Left ventricle myocardium superior (tissue), 1 donor: ENCODE measurements at places on chromosomes 7 and 10. TPM values are rescaled to one million over a fixed set of nuclear protein-coding genes. Genes with fewer than 3 reads are reported as not detected.

- no peak for DNase-seq
Measured at GRCh38 chr10:16656895-16657294, 135.2 kb upstream of the C1QL3 start.

- DNase-seq: no peak
Measured at GRCh38 chr7:148982654-148983199, 45.6 kb downstream of the PDIA4 start.

DNA sequence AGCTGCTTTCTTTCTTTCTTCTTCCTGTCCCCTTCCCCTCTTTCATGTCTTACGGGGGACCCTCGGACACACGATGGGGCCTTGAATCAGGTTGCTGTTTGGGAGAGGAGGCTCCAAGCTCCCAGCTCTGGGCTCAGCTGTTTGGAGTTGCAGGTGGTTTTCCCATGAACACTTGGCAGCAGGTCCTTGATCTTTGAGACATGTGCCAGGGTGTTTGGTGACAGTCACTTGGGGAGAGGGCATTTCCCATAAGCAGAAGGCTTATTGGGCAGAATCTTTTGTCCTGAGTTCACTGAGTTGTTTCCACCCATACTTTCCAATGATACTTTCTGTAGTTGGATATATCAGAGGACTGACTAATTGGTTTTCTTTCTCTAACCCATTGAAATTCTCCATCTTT, 104.7 kb upstream of the SH2B2 start:
- no peak for DNase-seq

GRCh38 chr7:46547044-46547443, 626.0 kb upstream of the IGFBP3 start:
- no peak for DNase-seq

GRCh38 chr7:5063698-5064097, 18.0 kb downstream of the RBAK start:
- no peak for DNase-seq

- DNase-seq: no peak
Measured at GRCh38 chr7:83684928-83685327, 36.0 kb upstream of the SEMA3E start.

DNA sequence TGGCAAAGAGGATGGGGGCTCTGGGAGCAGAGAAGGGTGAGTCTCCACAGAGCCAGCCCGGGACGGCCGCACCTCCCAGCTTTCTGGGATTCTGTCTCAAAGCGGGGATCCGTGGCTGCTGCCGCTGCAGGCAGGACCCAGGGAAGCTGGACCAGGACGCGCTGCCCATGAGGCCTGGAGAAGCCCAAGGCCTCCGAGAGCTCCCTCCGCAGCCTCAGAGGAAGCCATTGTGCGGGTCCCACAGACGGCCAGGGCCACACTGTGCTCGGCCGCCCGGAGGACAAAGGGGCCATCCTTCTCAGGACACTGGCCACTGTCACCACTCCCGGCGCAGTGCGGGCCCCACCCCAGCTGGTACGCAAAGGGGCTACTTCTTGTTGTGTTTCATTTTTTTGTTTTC, 79.3 kb upstream of the PDGFA start:
- DNase-seq: peak; percentile 20

DNA sequence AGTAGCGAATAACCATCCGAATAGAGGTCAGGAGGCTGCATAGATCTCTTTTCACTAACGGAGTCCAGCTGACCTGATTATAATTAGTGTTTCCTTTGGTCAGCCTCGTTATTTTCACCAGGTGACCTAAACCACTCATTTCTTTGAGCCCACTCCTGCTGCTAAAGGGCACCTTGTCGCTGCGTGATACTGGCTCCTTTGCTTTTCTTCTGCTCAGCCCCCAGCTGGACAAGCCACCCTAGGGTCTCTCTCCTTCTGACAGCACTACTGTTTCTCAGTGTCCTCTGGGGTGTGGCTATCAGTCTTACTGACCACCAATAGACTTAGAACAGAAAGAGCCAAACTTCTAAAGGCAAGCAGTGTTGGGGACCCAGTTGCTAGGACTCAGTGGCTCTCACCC, 2.7 kb upstream of the IGFBP3 start:
- DNase-seq: no peak

DNA sequence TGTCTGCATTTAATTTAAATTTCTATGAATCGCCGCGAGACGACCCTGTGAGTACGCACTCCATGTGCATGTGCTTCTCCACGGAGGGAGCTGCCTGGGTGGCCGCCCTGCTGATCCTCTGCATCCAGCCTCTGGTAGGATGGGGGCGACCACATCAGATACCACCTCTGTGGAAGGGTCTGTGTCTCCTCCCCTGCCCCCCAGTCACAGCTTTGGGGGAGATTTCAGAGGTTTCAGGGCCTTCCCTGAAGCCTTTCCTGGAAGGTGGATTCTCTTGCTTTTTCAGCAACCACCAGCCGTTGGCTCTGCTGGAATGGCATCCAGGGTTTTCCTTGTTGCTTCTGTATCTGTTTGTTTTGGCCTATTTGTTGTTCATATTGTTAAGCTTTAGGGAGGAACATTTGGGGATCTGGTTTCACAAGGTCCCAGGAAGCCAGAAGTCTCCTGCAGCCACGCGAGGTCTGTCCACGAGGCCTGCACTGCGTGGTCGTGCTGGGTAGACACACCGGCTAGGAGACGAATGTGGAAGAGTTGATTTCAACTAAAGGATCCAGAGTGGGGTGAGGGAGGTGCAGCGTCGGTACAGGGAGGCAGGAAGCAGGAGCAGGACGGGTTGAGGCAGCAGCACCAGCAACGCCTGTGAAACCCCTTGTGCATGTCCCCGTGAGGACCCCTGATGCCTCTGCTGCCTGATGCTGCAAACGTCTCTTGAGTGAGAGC, 329.1 kb downstream of the PTPRN2 start:
- peak; percentile 14 for DNase-seq

DNA sequence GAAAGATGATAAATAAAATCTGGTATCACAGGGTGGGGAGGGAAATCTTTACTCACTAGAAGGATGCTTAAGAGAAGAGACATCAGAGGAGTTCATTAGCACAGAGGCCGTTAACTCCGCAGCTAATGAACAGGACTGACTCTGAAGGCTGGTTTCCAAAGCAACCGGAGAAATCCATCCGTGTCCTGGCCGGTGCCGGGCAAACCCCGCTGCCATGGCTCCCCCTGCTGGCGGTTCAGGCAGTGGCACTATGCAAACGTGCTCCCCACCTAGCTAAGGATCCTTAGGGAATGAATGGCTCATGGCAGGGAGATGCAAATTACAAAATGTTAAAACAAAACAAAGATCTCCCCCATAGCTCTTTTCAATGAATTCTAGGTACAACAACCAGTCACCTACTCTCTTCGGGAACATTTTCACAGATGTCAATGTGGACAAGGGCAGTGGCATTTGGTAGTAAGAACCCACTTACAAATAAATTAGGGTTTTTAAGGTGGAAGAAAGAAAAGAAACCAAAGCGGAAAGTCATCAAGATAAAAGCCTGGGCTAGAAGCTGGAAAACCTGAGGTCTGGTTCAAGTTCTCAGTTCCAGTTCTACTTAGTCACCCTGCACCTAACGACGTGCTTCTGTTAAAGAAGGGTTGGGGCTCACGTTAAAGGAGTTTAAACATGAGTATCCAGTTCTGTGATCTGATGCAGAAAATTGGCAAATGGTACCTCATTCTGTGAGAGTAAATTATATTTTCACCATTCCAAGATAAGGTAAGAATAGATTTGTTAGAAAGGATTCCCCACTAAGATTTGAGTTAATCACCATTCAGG, 138.2 kb downstream of the SVIL start:
- DNase-seq: peak; percentile 83

- DNase-seq: no peak
Measured at GRCh38 chr7:138032186-138032585, 30.3 kb upstream of the CREB3L2 start.

GRCh38 chr10:96636551-96636950, 49.7 kb upstream of the TM9SF3 start:
- no peak for DNase-seq

GRCh38 chr10:44571701-44572100, 186.8 kb upstream of the CXCL12 start:
- no peak for DNase-seq

GRCh38 chr7:16060502-16060901, 360.8 kb downstream of the CRPPA start:
- DNase-seq: no peak

DNA sequence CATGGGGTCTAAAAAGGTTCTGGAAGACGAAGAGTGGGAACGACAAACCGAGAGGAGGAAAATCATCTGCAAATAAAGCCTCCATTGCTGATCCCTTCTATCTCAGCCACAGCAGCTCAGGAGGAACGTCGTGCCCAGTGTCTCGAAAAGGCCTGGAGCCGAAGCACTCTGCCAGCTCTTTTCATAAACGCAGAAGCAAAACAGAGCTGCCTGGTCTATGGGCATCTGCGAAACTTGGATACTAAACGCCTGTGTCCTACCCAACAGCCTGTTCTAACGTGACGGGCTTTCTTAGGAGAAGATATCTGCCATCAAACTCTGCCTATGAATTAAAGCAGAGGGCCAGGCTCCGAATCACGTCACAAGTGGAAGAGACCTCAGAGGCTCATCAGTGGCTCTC, 68.7 kb downstream of the GNA12 start:
- no peak for DNase-seq

- no peak for DNase-seq
Measured at GRCh38 chr7:36978461-36978860, 254.2 kb upstream of the AOAH start.

- no peak for DNase-seq
Measured at GRCh38 chr7:41476460-41476803, 226.5 kb downstream of the INHBA start.

DNA sequence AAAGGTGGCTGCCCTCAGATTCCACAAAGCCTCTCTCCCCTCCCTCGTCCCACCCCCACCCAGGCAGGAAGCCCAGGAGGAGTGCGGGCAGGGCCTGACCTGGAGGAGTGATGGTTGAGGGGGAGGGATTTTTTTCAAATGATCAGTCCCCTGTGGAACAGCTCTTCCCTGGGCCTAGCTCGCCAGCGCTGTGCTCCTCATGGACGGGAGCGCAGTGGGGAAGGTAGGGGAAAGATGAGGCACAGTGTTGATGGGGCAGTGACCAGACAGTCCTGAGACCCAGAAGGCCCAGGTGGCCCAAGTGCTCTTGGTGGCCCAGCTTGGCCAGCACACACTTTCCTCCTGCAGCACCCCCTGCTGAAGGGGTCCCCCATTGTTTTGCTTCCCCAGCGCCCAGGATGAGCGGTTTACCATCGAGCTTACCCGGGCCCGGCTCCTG, 8.5 kb downstream of the SAP25 start:
- DNase-seq: no peak

DNA sequence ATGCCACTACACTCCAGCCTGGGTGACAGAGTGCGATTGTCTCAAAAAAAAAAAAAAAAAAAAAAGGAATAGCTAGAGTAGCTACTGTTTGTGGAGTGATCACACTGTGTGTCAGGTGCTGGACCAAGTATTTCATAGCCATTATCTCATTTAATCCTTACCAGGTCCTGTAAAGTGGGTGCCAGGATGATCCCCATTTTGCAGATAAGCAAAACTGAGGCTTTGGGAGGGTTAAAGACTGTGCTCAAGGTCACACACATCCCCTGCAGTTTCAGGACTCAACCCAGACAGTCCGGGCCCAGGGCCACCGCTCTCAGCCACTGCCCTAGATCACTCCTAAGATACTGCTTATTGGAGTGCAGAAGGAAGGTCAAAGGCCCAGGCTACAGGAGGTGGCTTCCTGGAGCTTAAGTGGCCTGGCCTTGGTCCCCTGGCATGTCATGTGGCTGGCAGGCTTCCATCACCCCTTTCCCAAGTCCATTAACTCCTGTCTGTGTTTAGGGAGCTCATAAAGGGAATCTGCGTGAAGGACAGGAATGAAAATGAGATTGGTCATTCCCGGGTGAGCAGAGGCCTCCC, 12.4 kb upstream of the WBP1L start:
- no peak for DNase-seq

- DNase-seq: no peak
Measured at GRCh38 chr7:5334671-5335070, 51.9 kb downstream of the SLC29A4 start.

DNA sequence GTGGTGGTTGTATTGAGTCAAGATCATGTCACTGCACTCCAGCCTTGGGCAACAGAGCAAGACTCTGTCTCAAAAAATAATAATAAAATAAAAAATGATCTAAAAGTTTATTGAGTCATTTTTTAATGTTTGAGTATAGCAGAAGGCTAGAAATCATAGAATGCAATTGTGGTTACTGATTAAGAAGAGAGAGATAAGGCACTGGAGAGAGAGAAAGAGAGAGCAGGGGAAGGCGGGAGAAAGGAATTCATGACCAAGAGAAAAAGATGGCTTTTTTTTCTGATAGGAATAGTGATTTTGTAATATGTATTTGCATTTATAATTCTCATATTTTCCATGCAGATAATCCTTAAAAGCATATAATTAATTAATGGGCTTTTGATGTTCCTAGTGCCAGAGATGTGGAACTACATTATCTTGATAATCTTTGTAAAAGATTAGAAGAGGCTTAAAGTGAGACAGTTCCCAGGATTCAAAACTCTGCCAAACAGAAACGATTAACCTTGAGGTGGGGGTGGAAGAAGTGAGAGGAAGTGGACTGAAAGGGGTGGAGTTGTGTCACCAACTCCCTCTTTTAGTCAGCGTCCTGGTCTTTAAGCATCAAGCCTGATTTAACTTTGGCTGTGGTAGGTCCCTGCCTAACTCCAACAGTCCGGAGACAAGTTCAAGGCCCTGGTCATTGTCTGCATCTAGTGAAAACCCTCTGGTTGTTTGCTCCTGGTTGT, 76.2 kb downstream of the CHN2 start:
- no peak for DNase-seq

- DNase-seq: no peak
Measured at GRCh38 chr7:52909131-52909530, 126.3 kb upstream of the POM121L12 start.

- DNase-seq: peak; percentile 64
Measured at GRCh38 chr10:103759100-103759781, 96.1 kb downstream of the SH3PXD2A start.

DNA sequence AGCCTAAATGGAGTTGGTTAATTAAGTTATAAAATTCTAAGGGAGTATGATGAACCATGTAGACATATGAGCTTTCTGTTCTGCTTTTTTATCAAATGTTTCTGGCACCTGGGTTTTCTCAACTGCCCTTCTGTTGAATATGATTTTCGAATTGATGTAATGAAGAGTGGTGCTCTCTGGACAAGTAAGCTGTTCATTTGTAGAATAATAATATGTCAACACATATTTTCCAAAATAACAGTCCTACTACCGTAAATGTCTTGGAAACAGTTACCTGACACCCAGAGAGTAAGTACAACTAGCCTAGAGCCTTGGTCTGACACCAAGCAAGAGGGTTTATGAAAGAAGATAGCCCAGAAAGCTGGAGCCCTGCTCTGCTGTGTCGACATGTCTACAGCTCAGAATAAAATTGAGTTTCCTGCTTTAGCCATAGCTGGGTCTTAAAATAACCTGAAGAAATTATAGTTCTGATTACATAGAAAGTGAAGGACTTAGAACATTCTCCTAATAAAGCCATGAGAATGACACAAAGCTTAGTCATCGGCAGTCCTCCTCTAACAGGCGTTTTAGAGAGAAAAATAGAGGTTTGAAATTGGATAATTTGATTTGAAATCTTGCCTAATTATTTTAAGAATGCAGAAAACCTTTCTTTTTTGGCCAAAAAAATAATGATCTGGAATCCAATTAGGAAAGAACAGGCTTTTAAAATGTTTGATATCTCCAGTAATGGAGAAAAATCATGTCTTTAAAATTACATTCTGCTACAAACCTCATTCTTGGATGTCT, 25.1 kb downstream of the HDAC9 start:
- no peak for DNase-seq

- no peak for DNase-seq
Measured at GRCh38 chr10:11541296-11541695, 70.2 kb downstream of the USP6NL start.

Gene PRSS2
- total RNA-seq: not detected

Gene RAB11FIP2
- total RNA-seq: 13.1 TPM

Gene MTPN
- total RNA-seq: 75.2 TPM

Gene A1CF
- not detected for total RNA-seq

Gene SPDYE11
- total RNA-seq: not detected

Gene PILRA
- total RNA-seq: 3.2 TPM
